ENCODE measurements at places on chromosomes 2 and 18. TPM values are rescaled to one million over a fixed set of nuclear protein-coding genes. Genes with fewer than 3 reads are reported as not detected.
A peak's percentile ranks its signal among the peaks of the same experiment; 100 is the strongest.

- H3K27me3 ChIP-seq = no peaks in the 10 kb centered on the region
- no peak overlapping the region for H3K27ac ChIP-seq
- H3K4me1 ChIP-seq = no peaks in the 10 kb centered on the region
- no peaks in the 10 kb centered on the region for H3K36me3 ChIP-seq
- H3K4me3 ChIP-seq = no peak overlapping the region
- DNase-seq = no peak
Observed at GRCh38 chr2:55403256-55403998, 16.2 kb downstream of the CCDC88A start.

DNA sequence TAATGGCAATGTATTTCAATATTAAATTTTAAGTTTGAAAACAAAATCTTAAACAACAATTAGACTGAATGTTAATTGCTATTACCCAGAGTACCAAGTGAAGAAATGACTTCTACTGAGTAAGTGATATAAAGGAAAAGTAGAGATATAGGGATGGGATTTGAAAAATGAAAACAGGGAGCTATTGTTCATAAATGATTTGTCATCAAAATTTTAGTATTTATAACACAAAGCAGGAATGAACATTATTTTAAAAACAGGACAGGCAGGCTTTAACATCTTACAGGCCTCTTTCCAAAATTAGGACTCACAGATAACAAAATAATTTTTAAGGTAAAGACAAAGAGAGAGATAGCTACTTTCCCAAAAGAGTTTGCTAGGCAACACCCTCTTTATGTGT is 3.9 kb downstream of the EXOC6B start:
- H3K36me3 ChIP-seq = no peaks in the 10 kb centered on the region
- no peak overlapping the region for H3K27ac ChIP-seq

GRCh38 chr2:60438131-60438530 is 115.3 kb downstream of the BCL11A start:
- no peak for DNase-seq
- no peaks in the 10 kb centered on the region for H3K4me1 ChIP-seq
- H3K27me3 ChIP-seq = no peaks in the 10 kb centered on the region
- H3K4me3 ChIP-seq = no peak overlapping the region
- no peak overlapping the region for H3K27ac ChIP-seq
- no peaks in the 10 kb centered on the region for H3K36me3 ChIP-seq

DNA sequence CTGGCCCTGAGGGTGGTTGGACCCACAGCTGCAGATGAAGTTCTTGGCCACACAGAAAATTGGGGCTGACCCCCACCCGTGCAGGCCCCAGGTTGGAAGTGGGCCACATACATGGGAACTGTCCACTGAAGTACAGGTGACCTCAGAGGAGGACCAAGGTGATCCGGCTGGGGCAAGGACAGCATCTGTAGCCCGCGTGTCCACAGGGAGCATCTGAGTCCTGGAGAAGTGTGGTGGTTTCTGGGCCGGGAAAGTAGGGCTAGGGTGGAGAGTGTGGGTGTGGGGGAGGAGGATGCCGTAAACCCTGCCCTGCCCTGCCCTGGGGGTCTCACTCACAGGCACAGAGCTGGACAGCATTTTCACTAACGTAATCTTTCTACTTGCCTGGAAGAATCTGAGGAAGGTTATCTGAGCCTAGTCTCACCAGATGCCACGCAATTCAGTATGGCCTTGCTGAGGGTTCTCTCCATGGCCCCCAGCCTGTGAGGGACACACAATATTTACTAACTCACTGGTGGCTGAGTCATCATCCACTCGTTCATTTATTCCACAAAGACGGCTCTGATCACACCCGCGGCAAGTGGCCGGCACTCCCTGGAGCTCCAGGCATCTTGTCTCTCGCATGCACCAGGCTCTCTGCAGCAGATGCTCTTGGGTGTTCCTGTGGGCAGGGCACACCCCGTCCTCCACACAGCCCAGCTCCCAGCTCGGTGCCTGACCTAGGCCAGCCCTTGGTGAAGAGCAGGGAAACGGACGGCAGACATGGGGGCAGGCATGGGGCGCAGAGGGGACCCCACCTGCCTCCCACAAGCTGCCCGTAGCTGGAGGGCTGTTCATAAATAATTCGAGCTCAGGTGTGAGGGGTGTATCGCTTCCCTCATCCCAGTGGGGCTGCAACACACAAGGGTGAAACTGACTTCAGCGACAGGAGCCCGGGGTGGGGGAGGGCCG is 51.2 kb downstream of the INHBB start:
- no peak overlapping the region for H3K4me3 ChIP-seq
- no peaks in the 10 kb centered on the region for H3K36me3 ChIP-seq
- H3K27ac ChIP-seq = no peak overlapping the region
- H3K27me3 ChIP-seq = no peaks in the 10 kb centered on the region

DNA sequence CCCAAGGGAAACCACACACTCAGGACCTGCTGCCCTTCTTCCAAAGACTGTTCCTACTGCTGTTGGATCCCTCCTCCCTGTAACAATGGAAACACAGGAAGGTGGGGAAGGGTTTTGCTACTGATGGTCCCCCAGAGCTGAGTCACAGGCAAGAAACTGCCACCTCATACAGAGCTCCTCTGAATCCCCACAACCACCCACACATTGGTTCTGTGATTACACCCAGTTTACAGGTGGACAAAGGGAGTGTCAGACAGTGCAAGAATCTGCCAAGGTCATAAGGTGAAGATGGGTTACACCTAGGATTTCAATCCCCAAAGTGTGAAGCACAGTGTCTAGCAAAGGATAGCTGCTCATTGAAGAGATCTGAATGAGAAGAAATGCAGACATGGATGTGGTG is 141.7 kb upstream of the LMAN1 start:
- DNase-seq = no peak
- no peak overlapping the region for H3K4me3 ChIP-seq
- H3K27ac ChIP-seq = no peak overlapping the region
- no peaks in the 10 kb centered on the region for H3K36me3 ChIP-seq
- H3K27me3 ChIP-seq = no peaks in the 10 kb centered on the region

Gene METTL4
- total RNA-seq = 12.4 TPM

DNA sequence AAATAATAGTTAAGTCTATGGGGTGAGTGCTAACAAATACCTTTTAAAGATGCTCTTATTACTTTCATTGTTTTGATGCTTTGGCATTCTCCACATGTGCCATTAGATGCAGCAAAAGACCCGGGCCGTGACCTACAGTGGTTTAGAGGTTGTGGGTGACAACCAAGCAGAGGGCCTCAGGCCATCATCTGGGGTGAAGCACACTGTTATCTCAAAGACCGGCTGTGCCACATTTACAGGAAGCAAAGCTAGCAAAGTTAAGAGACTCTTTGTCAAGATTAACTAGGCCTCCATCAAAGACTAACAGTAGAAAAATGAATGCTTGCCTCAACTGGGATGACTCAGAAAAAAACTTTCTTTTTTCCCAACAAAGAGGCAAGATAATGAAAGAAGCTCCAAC is 695.3 kb downstream of the SATB2 start:
- H3K27ac ChIP-seq = no peak overlapping the region
- H3K4me1 ChIP-seq = no peaks in the 10 kb centered on the region
- no peak for DNase-seq

- no peaks in the 10 kb centered on the region for H3K36me3 ChIP-seq
- no peak overlapping the region for H3K27ac ChIP-seq
- no peak for DNase-seq
- H3K4me3 ChIP-seq = no peak overlapping the region
- H3K4me1 ChIP-seq = no peaks in the 10 kb centered on the region
- no peaks in the 10 kb centered on the region for H3K27me3 ChIP-seq
Observed at GRCh38 chr2:216492597-216493333, 5.9 kb upstream of the RPL37A start.

- H3K27me3 ChIP-seq = no peaks in the 10 kb centered on the region
- no peak for DNase-seq
- no peak overlapping the region for H3K27ac ChIP-seq
Observed at GRCh38 chr2:66082581-66082980, 352.3 kb upstream of the MEIS1 start.

Gene CETN1
- not detected for total RNA-seq

Gene COLEC11
- total RNA-seq = not detected

Gene PCARE
- not detected for total RNA-seq

Gene MAL
- total RNA-seq = not detected

- H3K36me3 ChIP-seq = no peaks in the 10 kb centered on the region
- H3K4me3 ChIP-seq = no peak overlapping the region
- no peaks in the 10 kb centered on the region for H3K27me3 ChIP-seq
- H3K27ac ChIP-seq = no peak overlapping the region
- H3K4me1 ChIP-seq = no peaks in the 10 kb centered on the region
Observed at GRCh38 chr2:1978706-1979105, 234.4 kb upstream of the PXDN start.

DNA sequence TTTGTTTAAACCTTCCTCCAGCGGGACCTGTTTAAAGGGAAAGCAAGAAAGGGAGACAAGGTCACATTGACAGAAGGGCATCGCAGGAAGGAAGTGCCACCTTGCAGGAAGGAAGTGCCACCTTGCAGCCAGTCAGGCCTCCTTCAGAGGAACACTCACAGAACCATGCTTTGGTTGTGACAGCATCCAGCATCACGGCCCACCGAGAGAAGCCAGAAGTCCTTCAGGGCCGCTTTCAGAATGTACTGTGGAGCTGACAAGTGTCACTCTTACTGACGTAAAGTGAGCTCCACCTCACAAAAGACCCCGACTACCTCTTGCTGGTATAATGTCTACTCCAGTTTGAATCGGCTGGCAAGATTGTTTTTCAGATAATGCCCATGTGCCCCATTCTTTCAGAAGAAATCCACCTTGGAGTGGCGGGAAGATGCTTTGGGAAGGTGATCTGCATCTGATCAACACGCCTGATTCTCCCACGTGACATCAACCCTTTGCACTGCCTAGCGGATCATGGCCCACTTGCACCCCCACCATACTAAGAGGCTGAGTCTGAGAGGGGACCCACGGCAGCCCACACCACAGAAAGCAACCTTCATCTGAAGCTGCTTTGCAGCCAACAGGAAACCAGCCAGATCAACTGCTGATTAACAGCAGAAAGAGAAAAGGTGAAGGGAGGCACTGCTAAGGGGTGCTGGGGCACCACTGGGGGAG is 99.8 kb downstream of the UXS1 start:
- no peaks in the 10 kb centered on the region for H3K4me1 ChIP-seq
- no peak overlapping the region for H3K27ac ChIP-seq
- DNase-seq = no peak
- no peak overlapping the region for H3K4me3 ChIP-seq
- H3K36me3 ChIP-seq = no peaks in the 10 kb centered on the region
- H3K27me3 ChIP-seq = no peaks in the 10 kb centered on the region

Gene NETO1
- not detected for total RNA-seq

DNA sequence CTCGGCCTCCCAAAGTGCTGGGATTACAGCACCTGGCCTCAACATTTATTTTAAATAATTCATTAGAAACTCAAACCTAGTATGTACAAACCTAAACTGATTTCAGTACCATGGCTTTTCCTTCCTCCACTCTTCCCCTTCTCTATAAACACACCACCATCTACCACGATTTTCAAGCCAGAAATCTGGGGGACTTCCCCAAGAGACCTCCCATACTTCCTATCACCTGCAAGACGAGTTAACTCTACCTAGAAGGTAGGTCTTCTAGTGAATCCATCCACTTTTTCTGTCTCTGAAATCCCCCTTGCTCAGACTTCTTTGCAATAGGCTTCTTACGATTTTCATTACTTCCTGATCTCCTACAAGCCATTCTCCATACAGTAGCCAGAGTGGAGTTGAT is 7.7 kb upstream of the FAM117B start:
- no peak overlapping the region for H3K4me3 ChIP-seq
- H3K27me3 ChIP-seq = no peaks in the 10 kb centered on the region
- no peaks in the 10 kb centered on the region for H3K36me3 ChIP-seq

GRCh38 chr2:85851253-85852151 is 37.3 kb downstream of the ST3GAL5 start:
- no peak for DNase-seq
- H3K4me1 ChIP-seq = peaks cover 11% of the 10 kb centered on the region
- H3K27me3 ChIP-seq = no peaks in the 10 kb centered on the region
- H3K27ac ChIP-seq = peak overlapping the region; percentile 8

Gene ELOA2
- total RNA-seq = not detected

Gene ALKAL2
- total RNA-seq = 3.6 TPM

DNA sequence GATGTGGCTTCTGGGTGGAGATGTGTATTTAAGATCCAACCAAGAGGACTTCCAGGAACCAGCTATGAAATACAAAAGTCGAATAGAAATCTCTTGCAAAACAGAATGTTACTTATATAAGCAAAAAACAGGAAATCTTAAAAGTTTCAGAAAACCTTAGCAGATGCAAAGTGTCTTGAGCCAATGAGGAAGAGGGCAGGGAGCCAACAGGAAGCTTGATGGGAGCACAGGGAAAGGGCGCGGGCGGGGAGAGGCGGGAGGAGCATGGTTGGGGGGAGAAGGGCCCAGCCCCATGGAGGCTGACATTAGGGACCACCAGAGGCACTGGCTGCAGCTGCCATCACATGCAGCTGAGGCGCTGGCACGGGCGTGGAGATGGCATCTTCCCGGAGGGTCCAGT is 203.3 kb downstream of the SNTG2 start:
- H3K27me3 ChIP-seq = no peaks in the 10 kb centered on the region
- DNase-seq = no peak
- H3K27ac ChIP-seq = no peak overlapping the region
- no peaks in the 10 kb centered on the region for H3K4me1 ChIP-seq
- H3K36me3 ChIP-seq = no peaks in the 10 kb centered on the region

DNA sequence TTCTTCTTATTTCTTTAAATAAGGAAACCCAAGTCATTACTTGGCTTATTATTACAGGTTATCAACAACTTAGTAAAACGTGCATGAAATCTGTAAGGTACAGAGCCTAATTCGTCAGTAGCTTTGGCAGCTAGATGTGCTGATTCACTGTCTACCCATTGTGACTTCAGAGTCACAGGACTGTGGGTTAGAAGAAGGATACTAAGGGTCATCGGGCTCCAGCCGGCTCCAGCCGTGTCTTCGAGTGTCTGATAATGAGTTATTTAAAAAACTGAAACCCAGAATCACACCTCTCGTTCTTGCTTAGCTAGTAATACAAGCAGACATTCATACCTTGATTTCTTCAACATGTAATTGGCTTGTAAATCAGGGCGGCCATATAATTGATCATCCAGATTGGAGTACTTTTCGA is 170.5 kb downstream of the FMNL2 start:
- no peak overlapping the region for H3K4me3 ChIP-seq
- no peaks in the 10 kb centered on the region for H3K4me1 ChIP-seq
- peak; percentile 48 for DNase-seq
- no peaks in the 10 kb centered on the region for H3K27me3 ChIP-seq
- H3K36me3 ChIP-seq = no peaks in the 10 kb centered on the region
- no peak overlapping the region for H3K27ac ChIP-seq

- no peak for DNase-seq
- no peak overlapping the region for H3K4me3 ChIP-seq
- H3K27ac ChIP-seq = no peak overlapping the region
Observed at GRCh38 chr18:75105551-75106254, 103.2 kb downstream of the PTGR3 start.

DNA sequence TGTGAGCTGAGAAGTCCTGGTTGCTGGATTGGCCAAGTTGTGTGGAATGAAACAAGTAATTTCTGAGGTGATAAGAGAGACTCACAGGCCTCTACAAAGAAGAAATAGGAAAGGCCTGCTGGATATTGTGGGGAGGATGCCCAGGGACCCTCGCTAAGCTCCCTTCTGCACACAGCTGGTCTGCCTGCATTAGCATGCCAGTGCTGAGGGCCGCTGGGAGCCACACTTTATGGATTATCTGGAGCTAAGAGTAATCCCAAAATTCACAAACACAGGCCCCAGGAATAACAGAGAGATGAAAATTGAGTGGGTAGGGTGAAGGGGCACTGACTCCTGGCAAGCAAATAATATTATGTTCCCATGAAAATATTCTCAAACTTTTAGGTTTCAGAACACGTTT is 114.9 kb upstream of the SIX3 start:
- no peaks in the 10 kb centered on the region for H3K36me3 ChIP-seq
- H3K27ac ChIP-seq = no peak overlapping the region
- H3K27me3 ChIP-seq = no peaks in the 10 kb centered on the region

All from Peyer's patch (tissue), 4 donors.